Pulmonary artery endothelial cell (primary cell): ENCODE measurements at places on chromosomes 5 and 9.

DNA sequence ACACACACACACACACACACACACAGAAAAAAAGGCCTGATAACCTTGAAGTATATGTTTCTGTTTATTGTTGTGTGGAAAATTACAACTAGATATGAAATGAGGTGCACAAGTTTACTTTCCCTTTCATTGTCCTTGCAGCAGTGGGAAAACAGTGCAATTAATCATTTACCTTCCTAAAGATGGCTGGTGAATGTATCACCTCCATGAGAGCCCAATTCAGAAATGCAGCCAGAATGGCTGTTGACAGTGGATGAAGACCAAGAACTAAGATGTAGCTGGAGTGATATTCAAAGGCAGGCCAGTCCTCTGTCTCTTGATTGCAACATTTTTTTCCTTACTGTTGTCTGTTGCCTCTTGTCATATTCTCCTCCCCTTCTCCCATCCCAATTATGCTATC, 49.6 kb upstream of the EIF4EBP3 start:
- DNase-seq: no peak

- no peak for DNase-seq
These were observed 29.4 kb upstream of the PURA start for GRCh38 chr5:140084541-140084940.

DNA sequence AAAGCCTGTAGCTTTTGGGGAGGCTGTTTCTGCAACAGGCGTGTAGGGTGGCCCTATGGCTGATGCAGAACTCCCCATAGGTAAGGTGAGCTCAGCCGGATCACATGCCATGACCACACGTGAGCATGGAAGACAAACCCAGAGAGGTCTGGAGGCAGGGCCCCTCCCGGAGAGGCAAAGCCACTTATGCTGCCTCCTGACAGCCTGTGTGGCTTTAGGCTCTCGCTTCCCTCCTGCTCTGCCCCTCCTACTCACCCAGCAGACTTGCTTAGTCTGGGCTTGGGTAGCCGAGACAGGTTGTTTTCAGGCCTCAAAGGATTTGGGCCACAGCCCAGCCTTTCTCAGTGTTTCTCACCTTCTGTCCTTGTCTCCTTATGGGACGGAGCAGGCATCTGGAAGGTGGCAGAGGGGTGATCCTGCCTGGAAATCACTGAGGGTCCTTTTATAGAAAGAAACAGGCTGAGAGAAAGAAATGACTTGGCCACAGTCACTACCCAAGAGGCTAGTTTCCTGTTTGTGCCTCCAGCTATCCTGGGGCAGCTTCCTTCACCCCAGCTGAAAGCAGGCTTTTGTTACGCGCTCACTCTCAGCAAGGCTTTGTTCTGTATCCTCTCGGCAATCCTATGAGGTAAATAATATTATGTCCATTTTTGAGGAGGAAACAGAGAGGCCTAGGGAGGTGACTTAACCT, 89.9 kb downstream of the DAB2IP start:
- no peak for DNase-seq

- DNase-seq: no peak
These were observed 533.2 kb upstream of the SEMA6A start for GRCh38 chr5:117107859-117108258.

DNA sequence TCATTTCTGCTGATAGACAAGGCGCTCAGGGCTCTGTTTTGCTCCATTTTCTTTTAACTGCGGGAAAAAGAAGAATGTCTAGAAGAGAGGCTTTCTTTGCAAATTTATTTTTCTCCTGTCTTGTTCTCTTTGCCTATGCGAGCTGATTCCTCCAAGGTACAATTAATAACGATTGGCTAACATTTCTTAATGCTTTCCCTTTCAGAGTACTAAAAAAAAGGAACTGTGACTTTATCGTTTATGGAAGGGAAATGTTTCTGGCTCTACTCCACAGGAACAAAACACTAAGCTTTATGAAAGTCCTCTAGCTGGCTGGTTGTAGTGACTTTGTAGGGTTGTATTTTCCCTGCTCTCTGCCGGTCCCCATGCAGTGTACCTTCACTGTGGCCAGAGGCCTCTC, 11.7 kb downstream of the NSG2 start:
- DNase-seq: no peak
